Vagina (tissue), 2 donors: ENCODE measurements at places on chromosomes 12 and 14.

GRCh38 chr12:22064968-22065367 lies 18.9 kb downstream of the CMAS start:
- DNase-seq = no peak

DNA sequence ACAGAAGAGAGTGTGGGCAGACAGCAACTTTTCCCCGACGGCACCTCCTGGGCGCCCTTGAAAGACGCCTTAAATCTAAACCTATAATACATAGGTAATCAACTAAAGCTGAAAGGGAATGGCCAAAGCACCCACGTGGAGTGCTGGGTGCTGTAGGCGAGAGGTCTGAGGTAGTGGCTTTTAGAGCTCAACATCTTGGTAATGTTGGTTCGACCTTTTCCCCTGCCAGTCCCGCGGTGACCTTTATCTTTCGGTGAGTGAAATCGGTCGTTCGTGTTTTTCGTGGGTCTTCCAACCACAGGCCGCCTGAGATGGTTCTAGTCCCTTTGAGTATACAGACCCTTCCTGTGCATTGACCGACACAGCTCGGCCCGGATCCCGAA lies 9.1 kb downstream of the OR6S1 start:
- DNase-seq = no peak

DNA sequence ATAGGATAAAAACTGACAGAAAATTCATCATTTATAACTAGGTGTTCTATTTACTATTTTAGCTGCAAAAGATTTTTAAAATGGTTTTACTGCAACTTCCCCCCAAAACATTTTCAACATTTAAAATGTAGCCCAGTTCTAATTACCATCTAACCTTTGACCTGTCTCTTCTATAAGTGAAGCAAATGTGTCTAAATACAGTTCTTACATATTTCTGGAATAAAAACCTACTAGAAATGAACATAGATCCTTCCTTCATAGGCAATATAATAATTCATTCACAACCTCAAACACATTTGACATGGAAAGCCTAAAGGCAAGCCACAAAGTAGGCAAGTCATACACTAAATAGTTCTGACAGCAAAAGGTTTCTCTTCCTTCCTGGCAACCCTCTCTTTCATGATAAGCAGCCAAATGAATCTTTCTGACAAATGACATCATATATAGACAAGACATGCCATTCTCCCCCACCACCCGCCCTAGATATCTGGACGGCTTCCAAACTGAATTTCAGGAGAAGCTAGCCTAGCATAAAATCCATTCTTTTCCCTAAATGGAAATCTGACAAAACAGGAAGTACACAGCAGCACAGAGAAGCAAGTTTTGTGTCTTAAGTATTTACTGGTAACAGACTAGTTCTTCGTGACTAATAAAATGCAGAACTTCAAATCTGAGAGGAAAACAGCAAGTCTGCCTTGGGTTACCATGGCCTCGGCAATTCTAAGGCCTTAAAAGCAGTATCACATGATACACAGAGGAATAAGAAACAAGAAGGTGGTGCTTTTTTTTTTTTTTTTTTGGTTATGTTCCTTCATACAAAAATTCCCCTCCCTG lies 17.2 kb upstream of the ARID4A start:
- DNase-seq = no peak

DNA sequence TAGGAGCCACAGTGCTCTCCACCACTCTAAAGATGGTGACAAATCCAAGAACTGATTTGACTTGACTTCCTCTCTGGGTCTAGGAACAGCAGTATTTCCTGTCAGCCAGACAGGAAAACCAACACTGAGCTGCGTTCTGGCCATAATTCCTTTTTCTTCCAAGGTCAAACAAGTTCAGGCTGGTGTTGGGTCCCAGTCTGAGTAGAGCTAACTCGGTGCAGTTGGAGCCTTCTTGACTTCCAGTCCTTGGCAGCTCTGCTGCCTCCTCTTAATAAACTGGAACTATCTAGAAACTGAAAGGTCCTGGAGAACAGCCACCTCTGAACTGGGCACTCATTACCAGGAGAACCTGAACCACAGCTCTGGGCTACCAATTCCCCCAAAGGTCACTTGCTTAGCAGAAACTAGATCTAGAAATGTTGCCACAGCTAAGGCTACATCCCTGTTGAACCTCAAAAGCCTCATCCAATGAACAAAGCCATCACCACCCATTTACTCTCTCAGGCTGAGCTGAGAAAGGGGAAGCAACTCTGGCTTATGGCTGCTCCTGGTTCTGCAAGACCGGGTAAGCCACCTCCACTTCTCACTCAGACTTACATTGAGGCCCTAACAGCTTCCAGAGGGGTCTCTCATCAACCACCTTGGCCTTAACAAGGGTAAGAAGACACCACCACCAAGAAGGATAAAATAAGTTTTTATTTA lies 27.7 kb downstream of the MAX start:
- DNase-seq = no peak

GRCh38 chr12:82034769-82035168 lies 275.6 kb upstream of the PPFIA2 start:
- DNase-seq = no peak

GRCh38 chr14:76201162-76201561 lies 49.4 kb downstream of the GPATCH2L start:
- no peak for DNase-seq

DNA sequence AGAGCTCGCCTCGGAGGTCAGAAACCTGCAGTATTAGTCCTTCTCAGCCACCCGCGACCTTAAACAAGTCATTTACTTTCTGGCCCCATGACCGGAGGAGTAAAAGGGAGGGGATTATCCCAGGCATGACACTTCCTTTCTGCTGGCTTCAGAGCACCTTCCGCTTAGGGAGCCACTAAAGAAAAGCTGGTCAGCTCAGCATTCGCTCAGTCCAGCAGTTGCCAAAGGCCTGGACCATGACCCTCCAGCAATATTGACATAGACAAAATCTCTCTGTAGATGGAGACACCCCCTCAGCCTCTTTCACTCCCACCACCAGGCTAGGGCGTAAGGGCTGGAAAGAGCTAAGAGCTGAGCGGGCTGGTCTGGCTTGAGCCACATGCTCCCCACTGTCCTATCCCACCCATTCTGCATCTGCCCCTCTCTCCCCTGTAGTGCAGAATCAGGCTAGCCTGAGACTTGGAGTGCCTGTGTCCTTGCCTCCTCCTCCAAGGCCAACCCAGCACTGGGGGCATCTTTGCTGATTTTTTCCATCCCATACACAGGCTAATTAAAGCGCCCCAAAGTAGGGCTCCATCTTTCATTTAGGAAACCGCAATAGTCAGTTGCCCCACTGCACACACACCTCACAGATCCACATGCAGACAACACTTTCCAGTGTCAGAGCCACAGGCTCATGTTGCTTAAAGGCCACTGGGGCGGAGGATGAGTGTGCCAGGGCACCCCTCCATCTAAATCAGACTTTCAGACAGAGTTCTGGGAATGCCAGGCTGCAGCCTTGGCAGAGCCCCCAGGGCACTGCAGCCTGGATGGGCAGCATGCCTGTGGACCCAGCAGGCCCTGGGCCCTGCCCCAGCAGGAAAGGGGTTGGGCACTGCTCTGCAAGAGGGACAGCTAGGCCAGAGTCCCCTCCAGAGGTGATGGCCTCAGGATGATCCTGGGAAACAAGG lies 4.0 kb upstream of the CPNE6 start:
- no peak for DNase-seq

DNA sequence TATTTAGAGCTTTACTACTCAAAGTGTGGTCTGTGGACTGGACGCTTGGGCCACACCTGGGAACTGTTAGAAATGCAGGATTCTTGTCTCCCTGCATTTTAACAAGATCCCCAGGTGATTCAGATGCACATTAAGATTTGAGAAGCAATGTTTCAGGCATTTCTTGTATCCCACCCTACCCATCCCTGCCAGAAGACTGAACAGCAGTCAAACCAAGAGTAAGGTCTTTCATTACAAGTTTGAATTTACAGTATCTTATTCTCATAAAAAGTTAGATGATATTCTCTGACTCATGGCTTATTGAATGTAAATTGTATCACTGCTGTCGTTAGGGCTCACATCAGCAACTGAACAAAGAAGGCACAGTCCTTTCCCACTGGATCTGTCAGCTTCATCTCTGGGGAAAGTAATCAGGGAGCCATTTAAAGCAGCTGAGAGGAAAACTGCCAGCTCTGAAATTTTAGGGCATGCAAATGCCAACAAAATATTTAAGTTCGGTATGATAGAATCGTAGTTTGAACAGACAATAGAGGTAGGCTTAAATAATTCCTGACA lies 141.1 kb downstream of the AKAP6 start:
- DNase-seq = no peak

DNA sequence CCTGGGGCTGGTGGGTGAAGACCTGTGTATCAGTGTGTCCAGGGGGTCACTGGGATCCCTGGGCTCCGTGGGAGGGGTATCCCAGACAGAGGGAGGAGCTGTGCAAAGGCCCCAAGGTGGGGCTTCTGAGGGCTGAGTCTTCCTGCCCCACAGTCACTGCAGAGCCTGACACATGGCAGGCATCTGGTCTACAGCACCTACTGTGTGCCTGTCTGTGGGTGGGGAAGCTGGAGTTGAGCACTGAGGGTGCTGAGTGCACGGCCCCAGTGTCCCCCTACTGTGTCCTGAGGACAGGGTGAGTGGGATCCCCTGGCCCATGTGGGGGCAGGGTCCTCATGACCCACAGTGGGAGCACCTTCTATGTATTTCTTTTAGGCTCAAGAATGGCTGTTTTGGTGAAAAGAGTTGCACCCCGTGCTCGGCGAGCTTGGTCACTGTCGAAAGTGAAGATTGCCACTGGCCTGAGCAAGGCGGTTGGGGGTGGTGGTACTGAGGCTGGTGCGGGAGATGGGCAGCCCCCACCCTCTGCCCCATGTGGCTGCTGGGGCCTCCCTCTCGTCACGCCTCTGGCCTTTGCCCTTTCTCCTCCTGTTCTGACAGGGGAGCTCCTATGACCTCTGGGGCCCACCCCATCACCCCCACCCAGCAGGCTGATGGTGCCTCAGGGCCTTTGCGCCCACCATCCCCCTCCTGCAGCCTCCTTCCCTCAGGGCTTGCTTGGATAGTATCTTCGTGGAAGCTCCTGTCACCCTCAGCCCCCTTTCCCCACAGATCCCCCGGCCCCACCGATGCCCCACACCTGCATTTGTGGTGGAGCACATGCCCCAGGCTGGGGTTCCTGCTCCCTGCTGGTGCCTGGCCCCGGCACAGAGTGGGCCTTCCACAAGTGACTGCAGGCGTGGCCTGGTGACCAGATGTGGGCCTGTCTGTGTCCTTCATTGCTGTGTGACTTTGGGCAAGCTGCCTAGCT lies 55.8 kb downstream of the BEGAIN start:
- no peak for DNase-seq

DNA sequence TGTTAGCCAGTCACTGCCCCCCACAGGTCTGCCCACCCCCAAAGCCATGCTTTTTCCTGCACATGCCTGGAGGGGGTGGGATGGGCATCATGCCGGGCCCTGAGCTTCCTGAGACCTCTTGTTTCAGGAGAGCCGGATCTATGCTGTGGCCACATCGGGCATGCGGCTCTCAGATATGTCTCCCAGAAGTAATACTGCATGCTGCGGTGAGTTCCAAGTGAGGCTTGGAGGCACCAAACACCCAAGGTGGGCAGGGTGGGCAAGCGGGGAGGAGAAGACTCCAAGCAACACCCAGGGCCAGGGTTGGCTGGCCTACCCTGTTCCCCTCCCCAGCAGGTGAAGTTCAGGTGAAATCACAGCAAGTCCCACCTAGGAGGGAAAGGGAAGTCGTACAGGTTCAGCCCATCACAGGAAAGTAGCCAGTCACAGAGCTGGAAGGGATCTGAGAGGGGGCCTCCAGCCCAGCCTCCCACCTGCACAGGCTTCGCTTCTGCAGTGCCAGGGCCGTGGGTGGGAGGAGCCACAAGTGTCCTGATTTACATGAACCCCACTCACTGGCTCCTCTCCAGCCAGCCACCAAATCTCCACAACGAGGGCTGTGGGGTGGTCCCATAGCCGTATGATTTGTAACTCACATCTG lies 30.9 kb downstream of the PIGH start:
- DNase-seq = no peak

DNA sequence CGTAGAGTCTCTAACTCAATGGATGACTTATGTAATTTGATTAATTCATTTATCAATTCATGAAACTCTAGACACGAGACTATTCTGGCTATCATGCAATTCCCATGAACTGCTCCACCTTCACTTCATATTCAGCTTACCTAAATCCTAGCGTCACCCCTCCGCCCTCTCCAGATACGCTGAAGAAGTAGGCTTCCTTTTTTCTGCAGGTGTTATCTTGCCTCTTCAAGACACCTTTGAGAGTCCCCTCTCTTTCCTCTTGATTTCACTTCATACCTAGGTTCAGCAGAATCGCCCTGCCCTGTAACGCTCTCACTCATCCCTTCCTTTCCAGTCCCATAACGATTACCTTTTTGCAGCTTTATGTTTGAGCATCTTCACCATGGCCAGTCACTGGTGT lies 4.0 kb upstream of the RNASE4 start:
- DNase-seq = no peak

- DNase-seq = no peak
Observed at GRCh38 chr14:103489621-103490020, 33.0 kb downstream of the CKB start.
